ENCODE measurements at places on chromosomes 2 and 18.

- peak; percentile 29 for DNase-seq
Measured at GRCh38 chr2:65353046-65353445, 79.4 kb downstream of the SPRED2 start.

DNA sequence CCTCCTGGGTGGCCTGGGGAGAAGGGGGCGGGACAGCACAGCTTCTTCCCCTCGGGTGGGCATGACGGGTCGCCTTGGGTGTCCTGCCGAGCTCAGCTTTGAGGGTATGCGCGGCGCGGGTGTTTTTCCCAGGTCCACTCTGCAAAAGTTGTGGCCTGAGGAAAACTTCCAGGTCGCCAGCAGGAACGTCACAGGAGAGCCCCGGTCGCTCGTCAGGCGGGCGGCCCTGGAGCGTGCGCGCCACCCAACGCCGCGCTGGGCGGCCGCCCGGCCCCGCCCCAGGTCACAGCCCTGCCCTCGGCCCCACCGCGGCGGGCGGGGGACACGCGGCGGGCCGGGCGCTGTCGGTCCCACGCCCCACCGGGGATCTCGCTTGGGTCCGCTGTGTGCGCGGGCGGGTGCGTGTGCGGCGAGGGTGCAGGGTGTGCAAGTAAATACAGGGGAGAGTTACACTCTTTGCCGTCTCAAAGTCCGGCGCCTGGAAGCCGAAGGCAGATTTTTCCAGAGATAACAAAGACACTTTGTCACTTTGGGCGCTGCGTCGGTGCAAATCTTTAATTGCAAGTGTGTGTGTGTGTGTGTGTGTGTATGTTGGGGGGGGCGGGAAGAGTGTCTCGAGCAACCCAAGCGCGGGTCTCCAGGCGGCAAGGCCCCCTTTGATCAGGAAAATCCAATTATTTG is 616 bp upstream of the SP5 start:
- DNase-seq = peak; percentile 35

GRCh38 chr18:68722821-68723220 is 7.9 kb upstream of the TMX3 start:
- no peak for DNase-seq

DNA sequence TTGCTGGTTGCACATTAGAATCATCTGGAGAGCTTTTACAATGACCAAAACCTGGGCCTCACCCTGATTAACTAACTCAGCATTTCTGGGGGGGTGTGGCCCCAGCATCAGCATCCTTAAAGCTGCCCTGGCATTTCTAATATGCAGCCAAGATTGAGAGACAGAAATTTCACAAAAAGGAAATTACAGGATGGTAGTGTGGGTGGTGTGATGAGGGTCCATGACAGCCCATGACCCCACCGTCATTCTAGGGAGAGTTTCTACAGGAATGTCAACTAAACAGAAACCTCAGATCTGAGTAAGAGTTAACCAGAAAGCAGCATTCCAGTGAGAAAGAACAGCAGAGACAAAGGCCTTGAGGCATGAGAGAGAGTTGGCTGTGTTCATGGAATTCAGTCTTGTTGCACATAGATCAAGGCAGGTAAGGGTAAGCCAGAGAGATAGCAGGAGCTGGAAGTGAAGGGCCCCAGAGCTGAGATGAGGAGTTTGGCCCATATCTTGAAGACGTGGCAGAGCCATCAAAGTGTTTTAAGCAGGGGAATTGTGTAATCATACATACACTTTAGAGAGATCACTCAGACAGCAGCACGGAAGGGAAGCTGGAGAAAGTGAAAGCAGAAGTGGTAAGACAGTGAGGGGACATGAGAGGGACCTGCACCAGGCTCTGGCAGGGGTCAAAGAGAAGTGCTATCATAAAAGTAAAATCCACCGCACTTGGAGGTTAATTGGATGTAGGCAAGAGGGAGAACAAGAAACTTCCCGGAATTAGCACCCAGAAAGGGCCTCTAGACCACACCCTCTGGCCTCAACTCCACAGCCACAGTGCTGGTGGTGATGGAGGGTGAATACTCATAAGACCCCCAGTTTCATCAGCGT is 7.8 kb upstream of the TRABD2A start:
- DNase-seq = peak; percentile 98
